ENCODE measurements at places on chromosomes 7 and 10. TPM values are rescaled to one million over a fixed set of nuclear protein-coding genes. Genes with fewer than 3 reads are reported as not detected.

Gene ANXA8
- total RNA-seq = not detected

Gene OPALIN
- total RNA-seq = not detected

Gene ETV1
- 2.4 TPM for total RNA-seq

Gene SEMA4G
- total RNA-seq = 24.6 TPM

Gene FAM171A1
- not detected for total RNA-seq

Gene C10orf53
- total RNA-seq = not detected

Gene MRC1
- not detected for total RNA-seq

Gene NOM1
- 28.8 TPM for total RNA-seq

Gene FAM241B
- total RNA-seq = 3.4 TPM

Gene ZNF789
- total RNA-seq = 20.4 TPM

Gene HGF
- total RNA-seq = not detected

Gene AKR1C2
- total RNA-seq = 15.5 TPM

Gene GOT1
- 38.5 TPM for total RNA-seq

Gene PRR15
- 101 TPM for total RNA-seq

Gene GAD2
- not detected for total RNA-seq

Gene HSPA12A
- total RNA-seq = 0.92 TPM

Gene FFAR4
- 88.1 TPM for total RNA-seq

Gene SUN3
- not detected for total RNA-seq

Gene HOXA10
- 78.9 TPM for total RNA-seq

Gene DPP6
- not detected for total RNA-seq

Gene TRPV6
- total RNA-seq = 0.55 TPM

Gene ENTPD1
- not detected for total RNA-seq

Gene MRPS33
- total RNA-seq = 28.0 TPM

Gene CDK1
- total RNA-seq = 36.2 TPM

Gene LRRD1
- not detected for total RNA-seq

Gene CDNF
- not detected for total RNA-seq

Gene CDC14C
- not detected for total RNA-seq

Gene TFAM
- 55.5 TPM for total RNA-seq

Gene FXYD4
- not detected for total RNA-seq

Gene CALU
- 68.8 TPM for total RNA-seq

Gene LRIT1
- not detected for total RNA-seq

Gene H2BK1
- total RNA-seq = not detected

Gene PLXDC2
- total RNA-seq = 1.2 TPM

Gene AKR1C8
- not detected for total RNA-seq

Gene IL15RA
- total RNA-seq = 12.4 TPM

Gene RSU1
- 13.3 TPM for total RNA-seq

Gene ZNF117
- total RNA-seq = 0.74 TPM

Gene FBXO24
- total RNA-seq = 0.29 TPM

Gene VWDE
- total RNA-seq = not detected

Gene PAX4
- total RNA-seq = 1.0 TPM

Gene TMEM229A
- total RNA-seq = not detected

Gene ZNF518A
- total RNA-seq = 18.0 TPM

Gene ACSL5
- total RNA-seq = 133 TPM

Gene EPHA1
- total RNA-seq = 54.3 TPM

Gene ASL
- total RNA-seq = 173 TPM

Gene OR6B1
- not detected for total RNA-seq

All from HT-29 (cell line).